Transverse colon (tissue), 4 donors: ENCODE measurements at places on chromosomes 6 and 20.

DNA sequence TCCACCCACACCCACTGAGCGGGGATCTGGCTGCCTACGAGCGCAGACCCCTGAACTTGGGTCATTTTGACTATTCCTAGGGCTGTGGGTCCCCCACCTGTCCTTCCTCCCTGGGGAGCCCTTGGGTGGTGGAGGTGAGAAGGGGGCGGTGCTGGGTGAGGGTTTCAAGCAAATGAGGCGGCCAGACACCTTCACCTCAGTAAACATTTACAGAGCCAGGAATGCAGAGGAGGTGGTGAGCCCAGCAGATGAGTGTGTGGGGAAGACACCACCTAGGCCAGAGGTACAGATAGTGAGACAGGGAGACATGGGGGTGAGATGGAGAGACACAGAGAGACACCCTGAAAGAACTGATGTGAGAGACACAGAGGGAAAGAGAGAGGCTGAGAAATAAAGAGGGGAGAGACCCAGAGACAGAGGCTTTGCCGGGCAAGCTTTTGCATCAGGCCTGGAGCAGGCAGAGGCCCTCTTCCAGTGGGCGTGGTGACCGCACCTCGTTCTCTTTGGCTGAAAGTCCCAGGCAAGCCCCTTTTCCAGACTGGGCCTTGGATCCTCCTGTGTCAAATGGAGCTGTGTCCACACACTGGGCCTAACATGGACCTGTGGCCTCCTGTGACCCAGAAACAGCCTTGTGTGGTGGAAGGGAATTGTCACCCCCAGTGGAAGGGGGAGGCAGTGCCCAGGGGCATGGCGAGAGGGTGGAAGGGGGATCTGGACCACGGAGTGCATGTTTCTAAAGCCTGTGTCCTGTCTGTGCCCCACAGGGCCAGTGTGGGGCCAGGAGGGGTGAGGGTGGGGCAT lies 29.7 kb downstream of the CEBPB start:
- no peak for DNase-seq

GRCh38 chr20:64140956-64141355 lies 23.3 kb upstream of the MYT1 start:
- no peak for DNase-seq

- DNase-seq: no peak
These were observed 138.6 kb upstream of the AFDN start for GRCh38 chr6:167688123-167688522.

DNA sequence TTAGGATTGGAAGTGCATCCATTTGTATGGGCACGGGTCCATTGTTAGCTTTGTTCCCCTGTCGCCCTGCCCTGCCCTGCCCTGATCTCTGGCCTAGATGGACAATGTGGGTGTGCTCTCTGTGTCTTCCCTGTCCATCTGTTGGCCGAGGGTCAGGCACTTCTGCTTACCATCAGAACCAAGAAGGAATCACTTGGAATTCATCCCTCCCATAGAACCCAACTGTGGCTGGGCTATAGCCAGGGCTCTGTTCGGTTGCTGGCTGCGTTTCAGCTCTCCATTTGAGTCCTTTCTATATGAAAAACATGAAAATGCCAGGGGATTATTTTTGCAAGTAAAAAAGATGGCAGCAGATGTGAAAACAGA lies 26.6 kb upstream of the TULP4 start:
- DNase-seq: no peak

- no peak for DNase-seq
These were observed 35.9 kb upstream of the LTV1 start for GRCh38 chr6:143807103-143807772.

DNA sequence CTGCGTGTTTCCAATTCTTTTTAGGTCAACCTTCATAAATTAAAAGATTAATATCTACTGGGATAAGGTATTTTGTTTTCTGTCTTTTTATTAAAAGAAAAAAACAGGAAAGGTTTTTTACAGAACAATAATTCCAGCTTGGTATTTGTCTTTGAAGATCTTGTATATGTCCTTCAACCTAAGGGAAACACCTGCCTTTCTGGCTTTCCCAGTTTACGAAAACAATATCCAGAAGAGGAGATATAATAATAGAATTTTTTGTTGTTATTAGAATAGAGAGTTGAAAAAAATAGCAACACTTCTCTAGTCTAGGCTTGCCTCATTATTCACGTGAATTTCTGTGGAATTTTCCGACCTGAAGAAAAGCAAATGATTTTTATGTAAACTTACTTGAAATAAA lies 37.9 kb upstream of the CCN2 start:
- no peak for DNase-seq

GRCh38 chr6:108145639-108146038 lies 20.2 kb upstream of the NR2E1 start:
- no peak for DNase-seq

GRCh38 chr6:141580131-141580530 lies 552.6 kb upstream of the GJE1 start:
- no peak for DNase-seq

GRCh38 chr6:10413262-10413849 lies 1.5 kb downstream of the TFAP2A start:
- no peak for DNase-seq

- no peak for DNase-seq
These were observed 655.5 kb upstream of the FLRT3 start for GRCh38 chr20:14992961-14993360.

DNA sequence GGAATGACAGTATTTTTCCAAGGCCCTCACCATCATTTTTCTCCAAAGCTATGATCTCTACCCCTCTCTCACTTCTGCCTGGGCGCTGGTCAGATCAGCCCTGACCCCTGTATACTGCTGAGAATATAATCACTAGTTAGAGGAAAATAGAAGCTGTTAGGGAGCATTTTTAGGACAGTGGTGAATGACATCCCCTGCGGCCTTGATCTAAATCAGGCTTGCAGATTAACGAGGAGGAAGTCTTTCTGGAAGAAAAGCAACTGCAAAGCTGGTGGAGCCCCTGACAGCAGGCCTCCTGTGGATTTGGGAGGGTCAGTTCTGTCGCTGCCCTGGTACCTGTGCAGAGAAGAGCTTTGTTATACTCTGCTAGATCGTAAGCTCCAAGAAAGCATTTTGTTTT lies 107.9 kb downstream of the RPP40 start:
- no peak for DNase-seq

DNA sequence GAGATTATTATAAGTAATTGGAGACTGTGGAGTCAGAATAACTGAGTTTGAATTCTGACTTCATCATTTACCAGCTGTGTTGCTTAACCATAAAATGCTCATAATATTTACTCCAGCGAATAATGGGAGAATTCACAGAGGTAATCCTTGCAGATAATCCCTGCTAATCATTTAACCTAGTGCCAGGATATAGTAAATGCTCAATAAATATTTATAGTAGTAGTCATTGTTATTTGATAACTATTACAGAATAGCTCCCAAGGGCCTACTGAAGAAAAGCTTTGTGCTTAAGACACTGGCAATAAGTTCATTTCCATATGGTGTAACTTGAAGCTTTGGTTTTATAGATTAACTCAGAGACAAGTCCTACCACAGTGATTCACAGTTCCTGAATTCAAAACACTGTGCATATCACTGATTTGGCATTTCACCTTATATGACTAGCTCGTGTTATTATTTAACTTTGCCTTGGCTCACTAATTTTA lies 208.8 kb upstream of the PLCB4 start:
- DNase-seq: no peak

- no peak for DNase-seq
These were observed 42.1 kb downstream of the FAM209B start for GRCh38 chr20:56575157-56575556.

DNA sequence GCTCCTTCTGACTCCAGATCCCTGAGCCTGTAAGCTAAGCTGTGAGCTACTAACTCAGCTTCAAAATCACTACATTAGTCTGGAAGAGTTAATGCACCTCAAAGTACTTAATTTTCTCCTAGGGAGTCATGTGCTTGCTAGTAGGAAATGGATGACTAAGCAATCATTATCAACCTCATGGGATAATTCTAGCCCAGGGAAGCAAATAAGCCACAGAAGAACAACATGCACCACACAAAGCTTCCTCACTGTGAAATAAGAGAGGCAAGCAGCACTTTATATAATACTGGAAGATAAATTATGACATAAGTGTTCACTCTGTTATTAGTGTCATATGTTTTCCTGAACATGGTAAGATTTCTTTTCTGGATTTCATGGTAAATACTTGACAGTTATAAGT lies 57.9 kb upstream of the RCAN2 start:
- no peak for DNase-seq

GRCh38 chr6:110415086-110415916 lies at the start of gene DDO:
TSS of gene DDO (minus strand) at chr6:110415575. CDS start at chr6:110413462, 2,113 bp downstream.
- DNase-seq: peak; percentile 52

GRCh38 chr6:86937219-86938079 lies at the start of gene HTR1E:
TSS of gene HTR1E (plus strand) at chr6:86937528. CDS start at chr6:87015335, 77,807 bp downstream.
- DNase-seq: no peak

- DNase-seq: no peak
These were observed 186.2 kb upstream of the TNFAIP3 start for GRCh38 chr6:137680705-137681346.

DNA sequence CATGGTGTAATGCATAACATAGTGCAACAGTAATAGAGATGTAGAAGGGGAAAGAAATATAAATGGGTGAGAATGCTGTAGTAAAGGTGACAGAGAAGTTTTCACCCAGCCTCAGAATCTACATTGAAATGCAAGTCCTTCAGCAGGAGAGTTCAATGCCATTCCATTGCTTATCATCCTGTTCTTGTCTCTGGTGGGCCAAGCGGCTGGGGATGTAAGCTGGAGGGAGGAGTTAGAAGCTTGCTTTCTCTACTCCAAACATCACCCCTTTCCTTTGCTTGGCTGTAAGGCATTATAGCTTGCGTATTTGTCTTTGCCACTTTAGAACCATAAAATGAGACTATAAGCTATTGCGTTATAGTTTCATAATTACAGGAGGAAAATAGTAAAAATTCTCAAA lies 2.2 kb upstream of the FUT9 start:
- no peak for DNase-seq
